ENCODE measurements at places on chromosomes 4 and X. TPM values are rescaled to one million over a fixed set of nuclear protein-coding genes. Genes with fewer than 3 reads are reported as not detected.
A peak's percentile ranks its signal among the peaks of the same experiment; 100 is the strongest.

DNA sequence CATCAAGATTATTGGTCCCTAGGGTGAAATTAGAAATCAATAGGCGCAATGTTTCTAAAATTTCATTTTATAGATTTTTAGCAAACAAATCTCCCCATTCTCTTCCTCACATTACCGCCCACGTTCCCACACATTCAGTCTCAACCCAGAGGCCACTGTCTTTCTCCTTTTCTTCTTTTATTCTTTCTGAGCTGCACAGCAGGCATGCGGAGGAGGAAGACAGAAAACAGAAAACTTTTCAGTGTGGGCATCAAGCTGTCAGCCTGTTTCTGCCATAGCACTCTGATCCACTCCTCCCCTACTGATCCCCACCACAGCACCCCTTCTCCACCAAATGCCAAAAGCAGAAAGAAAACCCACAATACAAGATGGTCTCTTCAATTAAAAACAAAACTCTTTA, 94.8 kb upstream of the ADAMTS3 start:
- DNase-seq: no peak
- H3K27me3 ChIP-seq: peaks cover 2% of the 10 kb centered on the region
- no peaks in the 10 kb centered on the region for H3K36me3 ChIP-seq
- no peak overlapping the region for H3K27ac ChIP-seq
- H3K4me1 ChIP-seq: no peaks in the 10 kb centered on the region

Gene RNF150
- 5.2 TPM for total RNA-seq

DNA sequence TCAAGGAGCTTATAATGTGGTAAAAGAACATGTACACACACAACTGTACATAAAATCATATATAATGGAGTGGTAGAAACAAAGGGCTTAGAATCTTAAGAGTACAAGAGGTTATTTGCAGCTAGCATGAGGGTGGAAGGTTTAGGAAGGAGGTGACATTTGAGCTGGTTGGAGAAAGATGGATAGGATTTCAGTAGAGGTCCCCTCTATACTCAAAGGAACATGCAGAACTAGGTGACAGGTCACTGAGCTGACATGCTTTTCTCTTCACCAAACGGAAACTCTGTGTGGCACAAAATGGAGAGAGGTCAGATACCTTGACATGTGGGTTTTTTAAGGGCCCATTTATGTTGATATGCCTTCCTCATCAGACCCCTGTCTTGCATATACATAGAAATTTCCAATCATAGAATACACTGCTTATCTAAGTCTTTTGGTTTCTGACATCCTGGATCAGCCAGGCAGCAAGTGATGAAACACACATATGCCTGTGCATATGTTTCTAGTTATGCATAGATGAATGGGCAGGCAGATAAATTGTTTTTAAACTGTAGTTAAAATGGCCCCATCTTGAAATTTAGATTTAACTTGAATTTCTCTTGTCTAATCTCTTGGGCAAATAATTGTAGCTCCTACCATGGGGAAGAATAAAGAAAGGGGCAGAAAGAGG, 29.3 kb downstream of the CLCN5 start:
- H3K4me3 ChIP-seq: no peak overlapping the region
- peak; percentile 36 for DNase-seq
- H3K36me3 ChIP-seq: no peaks in the 10 kb centered on the region
- H3K4me1 ChIP-seq: no peaks in the 10 kb centered on the region
- no peak overlapping the region for H3K27ac ChIP-seq

DNA sequence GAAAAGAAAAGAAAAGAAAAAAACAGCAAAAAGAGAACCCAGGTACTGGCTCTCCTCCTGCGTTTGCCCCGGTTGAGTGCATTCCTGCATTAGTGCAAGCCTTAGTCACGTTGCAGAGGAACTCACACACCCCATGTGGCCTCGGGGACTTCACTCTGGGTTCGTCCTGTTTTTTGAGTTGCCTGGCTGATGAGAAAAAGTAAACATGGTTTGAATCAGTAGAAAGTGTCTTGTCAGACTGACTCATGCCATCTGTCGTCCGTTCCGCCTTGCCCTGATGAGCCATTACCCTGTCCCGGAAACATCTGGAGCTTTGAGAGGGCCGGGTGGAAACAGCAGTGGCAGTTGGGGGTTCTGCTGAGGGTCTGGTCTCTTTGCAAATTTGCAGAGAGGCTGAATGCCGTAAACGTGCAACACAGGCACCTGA, 16.3 kb downstream of the CD99 start:
- peak; percentile 70 for DNase-seq
- no peak overlapping the region for H3K4me3 ChIP-seq
- H3K27ac ChIP-seq: peak overlapping the region; percentile 66
- H3K27me3 ChIP-seq: no peaks in the 10 kb centered on the region
- H3K36me3 ChIP-seq: peaks cover 5% of the 10 kb centered on the region

- DNase-seq: no peak
- H3K36me3 ChIP-seq: no peaks in the 10 kb centered on the region
- H3K27ac ChIP-seq: no peak overlapping the region
- no peaks in the 10 kb centered on the region for H3K27me3 ChIP-seq
- no peaks in the 10 kb centered on the region for H3K4me1 ChIP-seq
Observed at GRCh38 chrX:36116222-36116621, 196.7 kb downstream of the CFAP47 start.

GRCh38 chr4:108054025-108054638, 64.4 kb downstream of the HADH start:
- no peak overlapping the region for H3K4me3 ChIP-seq
- DNase-seq: no peak
- no peaks in the 10 kb centered on the region for H3K36me3 ChIP-seq

GRCh38 chr4:36281384-36282106, at the start of gene DTHD1:
DTHD1 (plus strand) TSS chr4:36281616; CDS start chr4:36281759, 143 bp downstream.
- no peak within 1 kb of the TSS for H3K27ac ChIP-seq
- DNase-seq: no peak
- no peaks in the 10 kb centered on the region for H3K4me1 ChIP-seq
- H3K27me3 ChIP-seq: no peaks in the 10 kb centered on the region
- H3K4me3 ChIP-seq: no peak within 1 kb of the TSS

DNA sequence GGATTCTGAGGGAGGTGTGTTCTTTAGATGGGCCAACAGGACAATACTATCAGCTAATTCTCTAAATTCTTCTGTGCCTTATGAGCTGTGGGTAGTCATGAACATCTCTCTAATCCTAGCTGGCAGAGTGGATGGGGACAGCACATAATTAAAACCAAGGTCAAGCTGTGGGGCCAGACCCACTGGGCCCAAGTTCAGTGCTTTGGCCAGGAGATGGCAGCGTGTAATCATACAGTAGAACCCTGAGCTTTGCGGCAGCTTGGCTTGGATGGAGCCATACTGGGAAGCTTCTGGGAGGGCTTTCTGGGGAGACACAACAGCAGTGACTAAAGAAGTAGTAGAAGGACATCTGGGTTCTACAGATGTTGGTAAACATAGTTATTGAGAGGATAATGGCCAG, 140.3 kb upstream of the CXCL13 start:
- H3K36me3 ChIP-seq: no peaks in the 10 kb centered on the region
- no peak overlapping the region for H3K4me3 ChIP-seq
- no peak for DNase-seq
- H3K27me3 ChIP-seq: no peaks in the 10 kb centered on the region

- no peaks in the 10 kb centered on the region for H3K36me3 ChIP-seq
- peak; percentile 3 for DNase-seq
- H3K27ac ChIP-seq: no peak overlapping the region
- no peak overlapping the region for H3K4me3 ChIP-seq
- H3K27me3 ChIP-seq: no peaks in the 10 kb centered on the region
- no peaks in the 10 kb centered on the region for H3K4me1 ChIP-seq
Observed at GRCh38 chr4:31949045-31949444, 1228.9 kb downstream of the PCDH7 start.

DNA sequence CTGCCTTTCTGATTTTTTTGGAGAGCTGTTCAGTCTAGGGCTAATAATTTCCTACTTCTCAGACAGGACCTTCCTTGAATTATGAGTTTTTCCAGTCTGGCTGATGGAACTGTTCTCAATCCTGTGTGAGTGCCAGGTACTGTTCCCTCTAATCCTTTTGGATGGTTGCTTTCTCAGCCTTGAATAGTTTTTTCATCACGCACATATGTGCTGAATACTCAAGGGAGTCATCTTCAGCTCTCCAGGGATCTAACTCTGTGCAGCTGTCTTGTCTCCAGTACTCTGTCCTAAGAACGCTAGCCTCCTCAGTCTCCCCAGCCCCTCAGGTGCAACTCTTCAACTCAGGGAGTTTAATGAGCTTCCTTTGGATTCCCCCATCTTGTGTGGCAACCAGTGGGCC, 93.2 kb downstream of the GASK1B start:
- no peaks in the 10 kb centered on the region for H3K4me1 ChIP-seq
- H3K27ac ChIP-seq: no peak overlapping the region
- H3K36me3 ChIP-seq: no peaks in the 10 kb centered on the region
- H3K27me3 ChIP-seq: no peaks in the 10 kb centered on the region
- H3K4me3 ChIP-seq: no peak overlapping the region
- no peak for DNase-seq

Gene CCDC158
- not detected for total RNA-seq

GRCh38 chr4:20353646-20354045, 101.9 kb downstream of the SLIT2 start:
- no peaks in the 10 kb centered on the region for H3K4me1 ChIP-seq
- H3K4me3 ChIP-seq: no peak overlapping the region
- no peaks in the 10 kb centered on the region for H3K36me3 ChIP-seq
- DNase-seq: no peak
- H3K27ac ChIP-seq: no peak overlapping the region

Gene TMEM255A
- total RNA-seq: 4.6 TPM

Gene STBD1
- 7.2 TPM for total RNA-seq

DNA sequence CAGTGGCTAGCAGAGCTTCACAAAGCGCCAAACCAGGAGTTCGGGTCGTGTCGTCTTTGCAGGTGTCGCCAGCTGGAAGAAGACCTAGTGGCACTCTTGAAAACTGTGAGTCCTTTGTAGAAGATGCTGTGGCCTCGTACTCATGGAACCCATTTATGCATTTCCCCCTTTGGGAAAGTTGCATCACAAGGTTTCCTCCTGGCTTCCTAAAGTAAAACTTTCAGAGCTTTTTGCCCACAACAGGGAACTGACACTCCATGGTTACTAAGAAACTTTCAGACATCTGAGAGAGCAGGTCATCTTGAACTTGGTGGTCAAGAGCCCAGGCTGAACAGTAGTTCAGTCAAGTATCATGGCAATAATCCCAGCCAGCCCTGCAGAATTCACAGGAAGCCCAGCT, 15.9 kb upstream of the NOCT start:
- H3K4me3 ChIP-seq: no peak overlapping the region
- H3K4me1 ChIP-seq: no peaks in the 10 kb centered on the region
- H3K36me3 ChIP-seq: no peaks in the 10 kb centered on the region
- no peaks in the 10 kb centered on the region for H3K27me3 ChIP-seq
- no peak for DNase-seq
- no peak overlapping the region for H3K27ac ChIP-seq

DNA sequence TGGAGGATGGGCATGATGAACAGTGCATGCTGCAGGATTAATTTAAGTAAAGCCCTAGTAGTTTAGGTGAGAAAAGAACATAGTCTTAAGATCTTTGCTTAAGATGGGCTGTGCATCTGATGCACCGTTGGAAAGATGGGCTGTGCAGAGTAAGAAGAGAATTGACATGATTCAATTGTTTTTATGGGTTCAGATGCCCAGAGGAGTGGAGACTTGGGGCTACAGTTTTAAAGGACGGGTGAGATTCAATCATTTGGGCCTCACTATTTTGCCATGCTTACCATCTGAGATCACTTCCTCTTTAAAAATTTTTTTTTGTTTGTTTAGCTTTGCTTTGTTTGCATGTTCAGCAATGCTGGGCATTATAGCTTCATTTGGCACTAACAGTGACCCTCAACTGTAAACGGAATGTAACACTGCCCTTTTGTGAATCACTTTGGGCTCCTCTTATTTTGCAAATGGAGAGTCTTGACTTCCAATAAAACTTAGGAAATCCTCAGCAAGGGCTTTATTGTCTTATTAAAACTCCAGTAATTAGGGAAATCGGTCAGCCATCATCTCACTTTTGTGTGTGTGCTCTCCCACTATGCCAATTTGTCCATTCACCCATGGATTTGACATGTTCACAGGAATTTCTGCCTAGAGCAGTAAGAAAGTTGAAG, 216.1 kb upstream of the TLL1 start:
- no peak overlapping the region for H3K4me3 ChIP-seq
- no peak for DNase-seq
- no peaks in the 10 kb centered on the region for H3K4me1 ChIP-seq
- no peaks in the 10 kb centered on the region for H3K36me3 ChIP-seq
- no peaks in the 10 kb centered on the region for H3K27me3 ChIP-seq
- no peak overlapping the region for H3K27ac ChIP-seq

- H3K36me3 ChIP-seq: no peaks in the 10 kb centered on the region
- DNase-seq: no peak
- H3K4me1 ChIP-seq: no peaks in the 10 kb centered on the region
- no peak overlapping the region for H3K27ac ChIP-seq
Observed at GRCh38 chrX:47614618-47615017, 5.0 kb downstream of the SYN1 start.

DNA sequence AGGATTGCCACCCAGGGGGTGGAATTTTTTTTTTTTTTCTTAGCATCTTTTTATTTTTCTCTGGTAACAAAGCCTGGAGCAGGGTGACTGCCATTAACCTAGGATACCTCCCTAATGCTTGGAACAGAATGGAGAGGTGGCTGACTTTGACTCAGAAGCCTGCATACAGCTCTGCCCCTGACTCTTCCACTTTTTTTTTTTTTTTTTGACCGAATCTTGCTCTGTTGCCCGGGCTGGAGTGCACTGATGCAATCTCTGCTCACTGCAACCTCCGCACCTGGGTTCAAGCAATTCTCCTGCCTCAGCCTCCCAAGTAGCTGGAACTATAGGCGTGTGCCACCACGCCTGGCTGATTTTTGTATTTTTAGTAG, 341 bp upstream of the SLC2A9 start:
- H3K27me3 ChIP-seq: no peaks in the 10 kb centered on the region
- H3K27ac ChIP-seq: no peak overlapping the region
- no peak overlapping the region for H3K4me3 ChIP-seq
- H3K36me3 ChIP-seq: no peaks in the 10 kb centered on the region

- H3K27me3 ChIP-seq: no peaks in the 10 kb centered on the region
- H3K36me3 ChIP-seq: no peaks in the 10 kb centered on the region
- H3K4me1 ChIP-seq: no peaks in the 10 kb centered on the region
- no peak overlapping the region for H3K27ac ChIP-seq
- H3K4me3 ChIP-seq: no peak overlapping the region
Observed at GRCh38 chrX:19063030-19063429, 59.2 kb downstream of the ADGRG2 start.

DNA sequence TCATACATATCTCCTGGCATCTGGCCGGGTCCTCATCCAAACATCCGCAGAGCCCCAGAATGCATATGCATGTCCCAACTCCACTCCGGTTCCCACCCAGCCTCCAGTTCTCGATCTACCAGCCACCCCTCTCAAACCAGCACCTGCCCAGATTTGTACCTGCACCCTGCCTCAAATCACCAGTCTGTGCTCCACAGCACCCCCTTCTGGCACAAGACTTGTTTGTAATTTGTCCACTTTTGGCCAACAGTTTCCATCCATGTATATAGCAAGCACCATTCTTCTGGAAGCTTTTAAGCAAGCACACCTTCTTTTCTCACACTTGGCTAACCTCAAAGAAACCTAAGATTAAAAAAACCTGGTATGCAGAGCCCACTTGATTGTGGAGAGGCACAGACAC, 644.1 kb downstream of the MID1IP1 start:
- no peak overlapping the region for H3K27ac ChIP-seq
- H3K4me1 ChIP-seq: no peaks in the 10 kb centered on the region
- DNase-seq: no peak
- peaks cover 2% of the 10 kb centered on the region for H3K27me3 ChIP-seq

Data from astrocyte (in vitro differentiated cells and primary cell).